ENCODE measurements at places on chromosomes 16 and 17. TPM values are rescaled to one million over a fixed set of nuclear protein-coding genes. Genes with fewer than 3 reads are reported as not detected.

GRCh38 chr17:71941920-71942319 is 178.9 kb upstream of the SOX9 start:
- no peak overlapping the region for H3K4me3 ChIP-seq
- no peak overlapping the region for H3K27ac ChIP-seq
- no peaks in the 10 kb centered on the region for H3K4me1 ChIP-seq
- DNase-seq, result no peak
- H3K36me3 ChIP-seq, result no peaks in the 10 kb centered on the region
- H3K27me3 ChIP-seq, result peaks cover 2% of the 10 kb centered on the region

GRCh38 chr16:83878838-83879237 is 20.1 kb upstream of the MLYCD start:
- peaks cover 7% of the 10 kb centered on the region for H3K36me3 ChIP-seq
- no peak overlapping the region for H3K4me3 ChIP-seq
- no peak overlapping the region for H3K27ac ChIP-seq
- no peaks in the 10 kb centered on the region for H3K4me1 ChIP-seq
- H3K27me3 ChIP-seq, result peaks cover 22% of the 10 kb centered on the region

- H3K27me3 ChIP-seq, result no peaks in the 10 kb centered on the region
- DNase-seq, result no peak
- no peaks in the 10 kb centered on the region for H3K4me1 ChIP-seq
- peaks cover 86% of the 10 kb centered on the region for H3K36me3 ChIP-seq
- no peak overlapping the region for H3K27ac ChIP-seq
- no peak overlapping the region for H3K4me3 ChIP-seq
Measured at GRCh38 chr16:19687279-19687678, 30.7 kb downstream of the KNOP1 start.

- peaks cover 4% of the 10 kb centered on the region for H3K27me3 ChIP-seq
- no peak for DNase-seq
- no peak overlapping the region for H3K4me3 ChIP-seq
- H3K4me1 ChIP-seq, result no peaks in the 10 kb centered on the region
- H3K36me3 ChIP-seq, result no peaks in the 10 kb centered on the region
- no peak overlapping the region for H3K27ac ChIP-seq
Measured at GRCh38 chr16:80166082-80166481, 374.7 kb upstream of the DYNLRB2 start.

DNA sequence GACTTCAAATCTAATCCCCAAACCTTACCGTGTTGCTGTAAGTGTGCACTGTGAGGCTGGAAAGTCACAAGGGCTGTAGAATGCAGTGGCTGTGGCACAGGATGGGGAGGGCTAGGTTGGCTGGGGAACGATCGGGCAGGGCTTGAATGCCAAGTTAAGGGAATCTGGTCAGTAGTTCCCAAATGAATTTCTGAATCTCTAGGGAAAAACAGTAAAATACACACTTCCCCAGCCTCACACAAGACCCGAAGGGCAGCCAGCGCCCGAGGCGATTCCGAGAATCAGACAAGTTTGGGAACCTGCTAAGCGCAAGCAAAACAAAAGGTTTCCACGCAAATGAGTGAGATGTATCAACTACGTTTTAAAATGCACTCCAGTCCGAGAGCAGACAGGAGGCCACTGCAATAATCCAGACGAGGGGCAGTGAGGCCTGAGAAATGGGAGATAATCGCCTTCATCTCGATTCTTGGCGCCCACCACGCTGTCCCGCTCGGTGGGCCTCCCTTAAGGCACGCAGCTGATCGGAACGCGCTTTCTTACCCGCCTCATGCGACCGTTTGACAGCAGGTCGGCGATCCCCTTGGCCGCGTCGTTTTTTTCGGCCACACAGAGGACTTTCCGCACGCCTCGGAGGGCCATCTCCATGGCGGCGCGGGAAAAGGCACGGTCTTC is 599 bp downstream of the TOP3A start:
- H3K4me1 ChIP-seq, result peaks cover 73% of the 10 kb centered on the region
- no peak for DNase-seq
- peak overlapping the region; percentile 98 for H3K27ac ChIP-seq
- peak overlapping the region; percentile 96 for H3K4me3 ChIP-seq
- no peaks in the 10 kb centered on the region for H3K36me3 ChIP-seq

DNA sequence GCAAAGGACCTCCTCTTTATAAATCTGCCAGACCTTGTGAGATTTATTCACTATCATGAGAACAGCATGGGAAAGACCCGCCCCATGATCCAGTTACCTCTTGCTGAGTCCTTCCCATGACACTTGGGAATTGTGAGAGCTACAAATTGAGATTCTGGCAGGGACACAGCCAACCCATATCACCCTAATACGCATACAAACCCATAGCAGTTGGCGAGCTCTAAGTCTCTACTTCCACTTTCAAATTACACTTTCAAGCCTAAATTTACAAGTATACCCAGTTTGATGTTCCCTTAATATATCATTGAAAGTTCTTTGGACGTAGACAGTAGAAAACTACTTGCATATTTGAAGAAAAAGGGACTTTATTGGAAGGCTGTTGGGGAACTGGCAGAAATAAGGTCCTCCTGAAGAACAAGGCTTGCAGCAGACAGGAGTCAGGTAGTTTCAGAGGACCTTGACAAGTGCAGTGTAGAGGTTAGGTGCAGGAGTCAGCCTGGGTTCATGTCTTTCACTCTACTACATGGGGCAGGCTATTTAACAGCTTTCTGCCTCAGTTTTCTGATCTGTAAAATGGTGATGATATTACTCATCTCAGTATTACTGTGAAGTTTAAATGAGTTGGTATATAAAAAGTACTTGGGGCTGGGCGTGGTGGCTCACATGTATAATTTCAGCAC is 107.9 kb upstream of the EEF2KMT start:
- H3K36me3 ChIP-seq, result no peaks in the 10 kb centered on the region
- H3K4me1 ChIP-seq, result no peaks in the 10 kb centered on the region

Gene IRX3
- polyA plus RNA-seq, result not detected

Gene KRT9
- not detected for polyA plus RNA-seq

Measured in naive thymus-derived CD8-positive, alpha-beta T cell (primary cell).